ENCODE measurements at places on chromosomes 4 and X. TPM values are rescaled to one million over a fixed set of nuclear protein-coding genes. Genes with fewer than 3 reads are reported as not detected.

DNA sequence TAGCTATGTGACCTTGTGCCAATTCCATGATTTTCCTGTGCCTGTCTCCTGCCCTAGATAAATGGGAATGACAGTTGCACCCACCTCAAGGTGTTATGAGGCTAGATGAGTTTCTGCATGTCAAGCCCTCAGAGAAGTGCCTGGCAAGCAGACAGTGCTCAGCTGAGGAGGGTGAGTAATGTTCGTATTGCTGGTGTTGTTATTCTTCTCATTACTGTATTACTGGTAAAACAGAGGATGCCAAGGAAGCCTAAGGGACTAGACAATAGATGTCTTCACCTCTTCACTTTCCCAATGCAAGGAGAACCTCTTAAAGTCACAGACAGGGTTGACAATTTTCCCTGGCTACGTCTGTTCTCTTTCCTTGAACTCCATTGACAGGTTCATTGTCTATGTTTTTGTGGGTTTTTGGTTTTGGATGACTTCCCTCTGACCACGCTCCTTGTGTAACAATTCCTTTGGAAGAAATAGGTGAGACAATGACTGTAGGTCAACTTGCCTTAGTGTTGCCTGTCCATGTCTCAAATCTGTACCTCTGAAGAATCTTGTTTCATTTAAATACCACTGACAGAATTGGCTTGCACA is 19.2 kb downstream of the ETDC start:
- DNase-seq = no peak

GRCh38 chr4:104022226-104022625 is 302.4 kb upstream of the TACR3 start:
- no peak for DNase-seq

DNA sequence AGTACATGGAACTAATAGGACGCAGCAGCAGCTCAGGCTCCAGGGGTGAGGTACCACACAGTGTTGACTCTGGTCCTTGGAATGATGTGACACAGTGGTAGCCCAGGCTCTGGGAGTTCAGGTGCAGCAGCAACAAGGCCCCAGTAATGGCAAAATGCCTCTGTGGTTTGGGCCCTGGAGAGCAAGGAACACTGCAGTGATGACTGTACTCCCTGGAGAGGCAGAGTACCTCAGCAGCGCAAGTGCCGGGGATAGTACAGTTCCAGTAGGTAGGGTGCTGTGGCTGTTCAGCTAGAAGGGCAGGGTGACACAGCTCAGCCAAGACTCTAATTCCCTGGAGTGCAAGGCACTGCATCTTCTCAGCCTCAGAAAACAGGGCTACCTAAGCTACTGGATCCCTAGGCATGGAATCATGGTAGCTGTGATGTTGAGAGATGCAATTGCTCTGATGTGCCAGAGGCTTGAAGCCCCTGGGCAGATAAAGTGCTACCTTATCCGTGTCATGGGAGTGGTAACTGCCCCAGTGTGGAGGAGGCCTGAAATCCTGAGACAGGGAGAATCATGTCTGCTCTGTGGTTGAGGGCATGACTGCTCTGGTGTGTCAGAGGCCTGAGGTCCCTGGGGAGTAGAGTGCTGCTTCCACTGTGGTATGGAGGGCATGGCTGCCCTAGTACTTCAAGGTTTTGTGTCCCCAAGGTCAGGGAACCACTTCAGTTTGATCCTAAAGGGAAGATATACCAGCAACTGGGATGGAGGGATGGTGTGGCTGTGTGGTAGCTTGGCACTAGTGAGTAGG is 55.2 kb downstream of the AREG start:
- DNase-seq = no peak

- no peak for DNase-seq
Observed at GRCh38 chr4:90051999-90052398, 75.2 kb upstream of the CCSER1 start.

GRCh38 chrX:105744946-105745345 is 77.4 kb upstream of the NRK start:
- DNase-seq = no peak

GRCh38 chrX:86237482-86237881 is 89.2 kb downstream of the DACH2 start:
- no peak for DNase-seq

GRCh38 chr4:155881555-155881954 is 15.5 kb upstream of the ASIC5 start:
- no peak for DNase-seq

- DNase-seq = no peak
Observed at GRCh38 chrX:35406386-35406785, 391.8 kb upstream of the MAGEB16 start.

GRCh38 chrX:32530802-32531403 is 680.4 kb downstream of the DMD start:
- DNase-seq = peak; percentile 13

DNA sequence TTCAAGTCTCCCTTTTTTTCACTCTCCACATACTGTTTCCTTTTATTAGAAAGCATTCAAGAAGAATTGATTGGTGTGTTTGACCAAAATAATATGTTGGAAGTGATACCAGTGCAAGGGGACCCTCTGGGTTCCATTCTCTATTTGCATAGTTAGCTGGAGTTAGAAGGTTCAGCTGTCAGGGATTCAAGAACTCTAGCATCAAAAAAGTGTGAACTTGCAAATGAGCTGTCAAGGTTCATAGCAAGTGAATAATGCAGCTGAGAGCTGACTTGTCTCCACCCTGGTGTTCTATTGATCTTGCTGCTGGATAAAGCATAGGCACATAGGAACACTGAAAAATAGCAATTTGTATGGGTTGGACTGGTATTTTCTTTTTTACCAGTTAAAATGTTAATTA is 73.2 kb downstream of the SORBS2 start:
- no peak for DNase-seq

DNA sequence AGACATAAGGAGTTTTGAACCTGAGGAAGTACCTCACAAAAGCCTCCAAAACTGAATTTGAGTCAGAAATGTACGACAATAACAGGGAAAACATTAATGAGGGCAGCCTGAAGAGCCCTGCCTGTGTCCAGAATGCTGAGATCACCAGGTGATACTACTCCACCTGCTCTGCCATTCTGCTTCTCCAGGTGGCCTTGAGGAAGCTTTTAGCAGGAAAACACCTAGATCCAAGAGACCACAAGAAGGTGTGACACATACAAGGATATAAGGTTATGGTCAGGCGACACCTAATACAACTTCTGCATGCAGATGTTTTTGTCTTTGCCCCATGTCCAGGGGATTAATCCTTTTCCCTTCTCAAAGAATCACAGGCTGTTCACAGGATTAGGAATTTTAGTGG is 15.3 kb downstream of the SOWAHB start:
- no peak for DNase-seq

GRCh38 chr4:3197366-3198105 is 51.4 kb upstream of the MSANTD1 start:
- DNase-seq = no peak

- no peak for DNase-seq
Observed at GRCh38 chr4:78001531-78001930, 55.6 kb upstream of the FRAS1 start.

- DNase-seq = no peak
Observed at GRCh38 chr4:160175064-160175643, 1072.3 kb downstream of the RAPGEF2 start.

GRCh38 chr4:23041501-23041900 is 348.8 kb downstream of the GBA3 start:
- DNase-seq = no peak

ODAM gene
- 214 TPM for total RNA-seq

SSX1 gene
- not detected for total RNA-seq

SYNPO2 gene
- 0.17 TPM for total RNA-seq

KIAA1210 gene
- total RNA-seq = not detected

GPR50 gene
- total RNA-seq = not detected

ANOS1 gene
- 0.33 TPM for total RNA-seq

SAGE1 gene
- not detected for total RNA-seq

FGFBP2 gene
- total RNA-seq = not detected

LIAS gene
- total RNA-seq = 10.0 TPM

TLR8 gene
- not detected for total RNA-seq

INTS6L gene
- 5.7 TPM for total RNA-seq

Data from Calu3 (cell line).